GM23248 (cell line): ENCODE measurements at places on chromosomes 2 and 18.

- no peak overlapping the region for H3K27ac ChIP-seq
- H3K27me3 ChIP-seq = no peaks in the 10 kb centered on the region
- no peaks in the 10 kb centered on the region for H3K36me3 ChIP-seq
- H3K4me3 ChIP-seq = no peak overlapping the region
Observed at GRCh38 chr2:18441583-18441982, 118.9 kb downstream of the RDH14 start.

DNA sequence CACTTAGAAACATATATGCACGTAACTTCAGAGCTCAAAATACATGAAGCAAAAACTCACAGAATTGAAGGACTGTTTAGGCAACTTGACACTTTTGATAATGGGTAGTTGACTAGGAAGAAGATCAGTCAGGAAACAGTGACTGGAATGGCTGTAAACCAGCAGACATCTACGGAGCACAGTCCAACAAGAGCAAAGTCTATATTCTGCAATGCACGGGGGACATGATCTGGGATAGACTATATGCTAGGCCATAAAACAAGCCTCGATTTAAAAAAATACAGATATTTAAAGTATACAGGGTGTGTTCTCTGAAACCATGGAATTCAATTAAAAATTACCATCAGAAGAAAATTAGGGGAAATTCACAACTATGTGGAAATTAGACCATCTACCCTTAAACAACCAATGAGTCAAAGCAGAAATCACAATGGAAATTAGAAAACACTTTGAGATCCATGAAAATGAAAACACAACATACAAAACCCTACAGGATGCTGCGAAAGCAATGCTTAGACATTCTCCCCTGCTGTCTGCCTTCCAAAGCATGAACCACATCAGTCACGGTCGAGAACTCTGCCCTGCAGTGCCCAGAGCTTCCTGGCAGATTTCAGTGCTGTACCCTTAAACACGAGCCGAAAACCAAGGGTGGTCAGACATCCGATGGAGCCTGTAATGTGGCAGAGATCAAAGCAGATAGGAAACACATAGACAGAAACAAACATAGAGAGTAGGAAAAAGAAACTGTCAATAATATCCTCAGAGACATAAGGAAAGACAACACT is 651.9 kb upstream of the HS6ST1 start:
- H3K27me3 ChIP-seq = no peaks in the 10 kb centered on the region
- no peak overlapping the region for H3K4me3 ChIP-seq
- H3K27ac ChIP-seq = no peak overlapping the region
- H3K36me3 ChIP-seq = no peaks in the 10 kb centered on the region
- H3K4me1 ChIP-seq = no peaks in the 10 kb centered on the region
- DNase-seq = no peak

GRCh38 chr2:180343528-180344345 is 336.6 kb upstream of the CWC22 start:
- no peaks in the 10 kb centered on the region for H3K36me3 ChIP-seq
- no peak overlapping the region for H3K4me3 ChIP-seq
- no peak overlapping the region for H3K27ac ChIP-seq
- no peaks in the 10 kb centered on the region for H3K27me3 ChIP-seq

GRCh38 chr2:207154556-207155510 is 10.9 kb downstream of the KLF7 start:
- H3K4me3 ChIP-seq = no peak overlapping the region
- H3K4me1 ChIP-seq = peaks cover 96% of the 10 kb centered on the region
- H3K27ac ChIP-seq = peak overlapping the region; percentile 16
- DNase-seq = no peak
- H3K27me3 ChIP-seq = no peaks in the 10 kb centered on the region

- no peaks in the 10 kb centered on the region for H3K36me3 ChIP-seq
- DNase-seq = peak; percentile 85
- peaks cover 49% of the 10 kb centered on the region for H3K27me3 ChIP-seq
- H3K4me3 ChIP-seq = peak overlapping the region; percentile 87
- H3K27ac ChIP-seq = no peak overlapping the region
Observed at GRCh38 chr18:26656944-26657536, 108.7 kb upstream of the KCTD1 start.

GRCh38 chr2:229154381-229154780 is 116.7 kb downstream of the PID1 start:
- no peaks in the 10 kb centered on the region; the same call in 1 of the 2 replicates for H3K36me3 ChIP-seq
- DNase-seq = peak; percentile 22
- H3K27ac ChIP-seq = no peak overlapping the region

DNA sequence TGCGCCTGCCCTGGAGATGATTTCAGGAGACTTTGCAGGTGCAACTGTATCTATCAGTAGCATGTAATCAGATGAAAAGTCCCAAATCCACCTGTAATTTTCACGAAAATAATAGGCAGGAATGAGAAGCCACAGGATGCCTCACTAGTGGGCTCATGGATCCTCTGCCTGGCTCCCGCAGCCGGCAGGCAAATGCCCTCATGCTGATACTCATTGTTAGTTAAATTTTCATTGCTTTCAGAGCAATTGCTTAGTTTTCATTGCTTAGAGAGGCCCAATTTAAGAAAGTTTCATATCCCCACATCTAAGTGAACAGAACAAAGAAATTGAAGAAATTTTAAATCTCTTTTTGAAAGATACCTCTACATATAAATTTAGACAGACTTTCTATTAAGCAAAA is 57.6 kb upstream of the CTDP1 start:
- no peaks in the 10 kb centered on the region for H3K36me3 ChIP-seq
- no peak for DNase-seq
- no peak overlapping the region for H3K4me3 ChIP-seq
- peaks cover 20% of the 10 kb centered on the region for H3K27me3 ChIP-seq

DNA sequence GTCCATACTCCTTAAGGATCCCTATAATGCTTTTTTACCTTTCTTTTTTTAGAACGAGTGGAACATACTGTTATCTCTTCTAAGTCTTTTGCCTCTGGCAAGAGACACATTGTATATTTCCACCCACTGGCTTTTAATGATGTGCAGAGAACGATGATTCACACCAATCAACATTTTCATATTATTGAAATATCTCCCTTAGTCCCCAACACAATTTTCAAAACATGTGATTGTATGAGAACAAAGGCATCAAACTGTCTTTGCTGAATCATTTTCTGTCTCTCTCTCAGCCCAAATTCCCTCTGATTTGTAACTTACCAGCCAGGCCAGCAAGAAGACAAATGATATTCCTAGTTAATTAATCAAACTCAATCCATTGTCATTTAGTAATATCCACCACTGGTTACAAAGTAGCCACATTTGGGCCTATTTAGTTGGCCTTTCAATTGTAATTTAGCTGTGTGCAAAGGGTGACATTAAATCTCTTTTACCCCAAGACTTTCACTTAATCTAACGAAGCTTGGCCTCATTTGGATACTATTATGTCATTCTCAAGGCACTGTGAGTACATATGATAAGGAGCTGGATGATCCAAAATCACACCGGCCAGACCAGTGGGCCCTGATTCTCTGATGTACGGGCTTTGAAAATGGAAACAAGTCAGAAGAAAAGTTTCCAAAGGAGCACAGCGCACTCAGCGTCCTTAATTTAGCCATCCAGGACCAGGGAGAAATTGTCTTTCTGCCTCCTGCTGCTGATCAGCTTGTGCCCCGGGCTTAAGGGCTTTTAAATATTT is 185.1 kb downstream of the SCG2 start:
- H3K27me3 ChIP-seq = no peaks in the 10 kb centered on the region
- H3K4me1 ChIP-seq = peaks cover 22% of the 10 kb centered on the region
- peak; percentile 62 for DNase-seq
- H3K27ac ChIP-seq = peak overlapping the region; percentile 44

- DNase-seq = peak; percentile 78
- H3K27me3 ChIP-seq = no peaks in the 10 kb centered on the region
- H3K27ac ChIP-seq = peak overlapping the region; percentile 19; the same call in 1 of the 2 replicates
- H3K36me3 ChIP-seq = no peaks in the 10 kb centered on the region
- no peak overlapping the region for H3K4me3 ChIP-seq
Observed at GRCh38 chr2:100767224-100767653, 52.7 kb upstream of the NPAS2 start.

DNA sequence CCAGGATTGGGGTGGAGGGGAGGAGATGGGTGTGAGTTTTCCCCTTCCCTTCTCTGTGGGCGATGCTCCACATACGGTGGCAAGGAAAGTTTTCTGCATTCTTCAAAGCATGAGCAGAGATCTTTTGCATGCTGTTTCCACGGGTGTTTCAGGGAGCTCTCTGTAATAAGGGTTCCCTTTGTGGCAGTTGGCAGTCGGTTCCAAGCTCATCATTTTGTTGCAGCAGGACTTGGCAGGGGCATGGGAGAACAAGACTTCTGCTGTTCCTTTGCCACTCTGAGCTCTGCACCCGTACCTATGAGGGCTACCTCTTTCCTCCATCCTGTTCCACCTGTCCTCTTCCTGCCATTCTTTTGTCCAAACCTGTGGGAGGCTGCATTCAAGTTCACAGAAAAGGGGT is 71.3 kb upstream of the SPRED2 start:
- H3K27me3 ChIP-seq = no peaks in the 10 kb centered on the region
- H3K4me1 ChIP-seq = no peaks in the 10 kb centered on the region
- no peak overlapping the region for H3K27ac ChIP-seq
- H3K4me3 ChIP-seq = no peak overlapping the region

- DNase-seq = no peak
- H3K4me3 ChIP-seq = no peak overlapping the region
- no peak overlapping the region for H3K27ac ChIP-seq
- peaks cover 15% of the 10 kb centered on the region for H3K4me1 ChIP-seq
Observed at GRCh38 chr2:42900289-42900891, 108.0 kb upstream of the HAAO start.

DNA sequence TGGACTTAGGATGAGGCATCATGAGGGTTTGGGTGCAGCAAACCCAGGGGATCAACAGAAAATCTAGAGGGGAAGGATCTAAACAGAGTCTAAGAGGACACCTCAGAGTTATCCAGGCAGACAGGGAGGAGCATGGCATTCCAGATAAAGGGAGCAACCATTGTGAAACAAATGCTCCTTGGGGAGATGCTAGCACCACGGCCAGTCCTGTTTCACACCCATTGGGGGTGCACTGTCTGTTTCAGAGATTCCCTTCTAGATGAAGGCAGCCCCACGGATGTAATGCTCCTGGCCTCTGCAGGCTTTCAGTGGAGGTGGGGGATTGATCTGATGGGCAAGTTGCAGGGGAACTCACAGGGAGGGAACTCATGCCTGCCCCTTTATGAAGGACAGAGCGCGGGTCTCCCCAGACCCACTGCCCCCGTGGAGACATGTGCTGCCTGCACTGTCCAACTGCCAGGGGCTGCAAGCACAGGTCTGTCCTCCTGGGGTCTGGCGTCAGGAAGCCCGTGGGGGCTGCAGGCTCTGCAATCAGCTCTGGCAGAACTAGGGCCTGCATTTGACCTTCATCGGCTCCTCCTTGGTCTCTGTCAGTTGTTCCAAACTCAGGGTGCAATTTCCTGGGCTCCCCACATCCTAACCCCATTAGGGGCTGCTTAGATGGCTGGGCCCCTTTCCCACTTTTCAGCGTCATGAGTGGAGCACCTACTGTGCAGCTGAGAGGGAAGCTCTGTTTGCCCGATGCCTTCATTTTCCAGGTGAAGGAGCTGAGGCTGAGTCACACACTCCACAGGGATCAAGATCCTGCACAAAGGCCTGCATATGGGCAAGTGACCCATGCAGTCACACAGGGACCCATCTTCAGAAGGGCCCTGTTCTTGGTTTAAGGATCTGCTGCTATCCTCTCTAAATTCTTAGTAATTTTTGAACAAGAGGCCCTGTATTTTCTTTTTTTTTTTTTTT is 163.4 kb downstream of the ARL4C start:
- H3K4me3 ChIP-seq = no peak overlapping the region
- H3K27ac ChIP-seq = no peak overlapping the region
- DNase-seq = no peak
- no peaks in the 10 kb centered on the region for H3K36me3 ChIP-seq
- no peaks in the 10 kb centered on the region; the same call in 1 of the 2 replicates for H3K27me3 ChIP-seq

GRCh38 chr18:57027190-57027708 is 119.6 kb upstream of the BOD1L2 start:
- H3K27me3 ChIP-seq = no peaks in the 10 kb centered on the region
- peaks cover 8% of the 10 kb centered on the region; the same call in 1 of the 2 replicates for H3K36me3 ChIP-seq
- no peak for DNase-seq
- H3K4me3 ChIP-seq = no peak overlapping the region

- H3K27ac ChIP-seq = no peak overlapping the region
- peak; percentile 39 for DNase-seq
- no peak overlapping the region for H3K4me3 ChIP-seq
- H3K36me3 ChIP-seq = no peaks in the 10 kb centered on the region
- H3K4me1 ChIP-seq = peaks cover 7% of the 10 kb centered on the region; the same call in 1 of the 2 replicates
Observed at GRCh38 chr2:38712871-38713270, 38.3 kb downstream of the SRSF7 start.

- no peak for DNase-seq
- no peak overlapping the region for H3K27ac ChIP-seq
- no peaks in the 10 kb centered on the region for H3K4me1 ChIP-seq
- no peak overlapping the region for H3K4me3 ChIP-seq
Observed at GRCh38 chr2:226746196-226746800, 53.3 kb downstream of the IRS1 start.

- H3K36me3 ChIP-seq = peaks cover 41% of the 10 kb centered on the region
- H3K27me3 ChIP-seq = no peaks in the 10 kb centered on the region
- no peak overlapping the region for H3K4me3 ChIP-seq
- H3K27ac ChIP-seq = no peak overlapping the region
- no peak for DNase-seq
- H3K4me1 ChIP-seq = peaks cover 11% of the 10 kb centered on the region
Observed at GRCh38 chr2:54969295-54969939, 80.8 kb downstream of the RTN4 start.

GRCh38 chr2:174667250-174667860 is 69.8 kb upstream of the WIPF1 start:
- DNase-seq = peak; percentile 34
- peak overlapping the region; percentile 55 for H3K27ac ChIP-seq
- H3K27me3 ChIP-seq = no peaks in the 10 kb centered on the region
- H3K4me3 ChIP-seq = no peak overlapping the region
- H3K4me1 ChIP-seq = peaks cover 45% of the 10 kb centered on the region
- 0 out of 2 replicates have a peak, but pooled peaks cover 2% of the 10 kb centered on the region for H3K36me3 ChIP-seq

DNA sequence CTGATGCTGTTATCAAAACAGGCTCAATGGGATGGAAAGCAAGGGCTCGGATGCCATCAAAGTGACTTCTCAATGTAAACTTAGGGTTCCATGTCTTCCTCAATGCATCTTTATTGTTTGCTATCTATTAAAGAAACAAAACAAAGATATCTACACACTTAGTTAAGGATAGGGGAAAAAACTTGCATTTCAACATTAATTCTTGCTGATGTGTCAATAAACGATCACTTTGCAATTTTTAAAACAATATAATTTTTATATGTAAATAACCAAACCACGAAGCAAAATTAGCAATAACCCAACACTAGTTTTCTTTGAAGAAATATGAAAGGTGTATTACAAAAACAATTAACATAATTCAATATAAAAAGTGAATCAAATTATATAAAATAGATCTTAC is 96.7 kb downstream of the STRN start:
- H3K4me1 ChIP-seq = no peaks in the 10 kb centered on the region
- no peaks in the 10 kb centered on the region for H3K27me3 ChIP-seq
- no peak overlapping the region for H3K4me3 ChIP-seq
- no peak for DNase-seq
- H3K36me3 ChIP-seq = peaks cover 31% of the 10 kb centered on the region

DNA sequence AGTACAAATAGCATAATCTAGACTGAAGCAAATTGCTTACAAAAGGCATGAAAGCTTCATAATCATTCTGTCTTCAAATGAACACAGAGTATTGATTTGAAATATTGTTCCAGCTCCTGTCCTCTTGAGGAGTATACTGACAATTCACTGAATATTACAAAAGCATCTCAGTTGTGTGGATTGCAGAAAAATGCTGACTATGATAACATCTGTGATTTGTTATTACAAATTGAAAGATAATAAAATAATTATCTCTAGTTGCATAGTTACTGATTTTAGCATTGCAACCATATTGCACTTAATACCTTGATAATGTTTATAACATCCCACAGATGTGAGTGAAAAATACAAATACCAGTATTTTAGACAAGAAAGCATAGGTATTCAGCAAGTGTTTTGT is 49.2 kb upstream of the FN1 start:
- DNase-seq = no peak
- H3K27me3 ChIP-seq = no peaks in the 10 kb centered on the region
